ENCODE measurements at places on chromosomes 2 and 18. TPM values are rescaled to one million over a fixed set of nuclear protein-coding genes. Genes with fewer than 3 reads are reported as not detected.
A peak's percentile ranks its signal among the peaks of the same experiment; 100 is the strongest.

DNA sequence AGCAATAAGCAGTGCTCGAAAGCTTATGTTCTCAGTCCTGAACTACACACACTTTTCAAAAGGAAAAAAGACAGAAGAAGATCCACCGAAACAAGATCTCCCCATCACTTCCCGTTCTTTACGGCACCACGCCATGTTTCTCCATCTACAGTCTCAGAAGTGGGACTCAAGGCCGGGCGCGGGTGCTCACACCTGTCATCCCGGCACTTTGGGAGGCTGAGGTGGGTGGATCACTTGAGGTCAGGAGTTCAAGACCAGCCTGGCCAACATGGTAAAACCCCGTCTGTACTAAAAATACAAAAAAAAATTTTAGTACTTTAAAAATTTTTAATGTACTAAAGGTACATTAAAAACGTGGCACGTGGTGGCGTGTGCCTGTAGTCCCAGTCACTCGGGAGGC is 31.2 kb downstream of the ZNF516 start:
- no peak overlapping the region for H3K4me3 ChIP-seq
- H3K27me3 ChIP-seq = no peaks in the 10 kb centered on the region
- H3K27ac ChIP-seq = peak overlapping the region; percentile 64
- peaks cover 14% of the 10 kb centered on the region for H3K4me1 ChIP-seq

- no peaks in the 10 kb centered on the region for H3K4me1 ChIP-seq
- H3K36me3 ChIP-seq = no peaks in the 10 kb centered on the region
- no peak overlapping the region for H3K4me3 ChIP-seq
- no peaks in the 10 kb centered on the region for H3K27me3 ChIP-seq
Observed at GRCh38 chr18:1383465-1383864, 478.8 kb downstream of the ADCYAP1 start.

- no peaks in the 10 kb centered on the region for H3K36me3 ChIP-seq
- H3K4me1 ChIP-seq = no peaks in the 10 kb centered on the region
- no peak for DNase-seq
- H3K27me3 ChIP-seq = no peaks in the 10 kb centered on the region
Observed at GRCh38 chr2:131023758-131024157, 69.5 kb downstream of the FAM168B start.

DNA sequence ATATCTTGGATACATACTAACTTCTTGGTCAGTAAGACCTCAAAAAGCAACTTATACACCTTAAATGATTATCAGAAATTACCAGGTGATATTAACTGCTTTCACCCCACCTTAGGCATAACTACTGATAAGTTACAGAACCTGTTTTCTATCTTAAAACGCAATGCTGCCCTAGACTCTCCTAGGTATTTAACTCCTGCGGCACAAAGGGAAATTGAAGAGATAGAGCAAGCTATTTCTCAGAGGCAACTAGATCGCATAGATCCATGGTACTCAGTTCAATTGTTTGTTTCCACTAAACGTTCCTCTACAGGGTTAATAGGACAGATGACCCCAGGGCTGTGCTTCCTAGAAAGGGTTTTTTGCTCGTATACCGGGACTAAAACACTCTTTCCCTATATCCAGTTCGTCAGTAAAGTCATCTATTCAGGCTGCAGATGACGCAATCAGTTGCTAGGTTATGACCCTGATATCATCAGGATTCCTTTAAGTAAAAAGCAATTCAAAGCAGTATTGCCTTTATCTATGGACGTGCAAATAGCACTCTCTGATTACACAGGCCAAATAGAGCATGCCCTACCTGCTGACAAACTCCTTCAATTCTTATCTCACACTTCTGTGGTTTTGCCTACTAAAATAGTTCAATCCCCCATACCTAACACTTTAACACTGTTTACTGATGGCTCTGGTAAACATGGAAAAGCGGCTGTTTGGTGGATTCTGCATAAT is 62.3 kb upstream of the MYO3B start:
- H3K36me3 ChIP-seq = no peaks in the 10 kb centered on the region
- DNase-seq = no peak
- H3K4me3 ChIP-seq = no peak overlapping the region
- H3K27me3 ChIP-seq = no peaks in the 10 kb centered on the region
- H3K27ac ChIP-seq = no peak overlapping the region
- H3K4me1 ChIP-seq = no peaks in the 10 kb centered on the region

- DNase-seq = no peak
- no peaks in the 10 kb centered on the region for H3K36me3 ChIP-seq
- H3K27ac ChIP-seq = no peak overlapping the region
- H3K4me3 ChIP-seq = no peak overlapping the region
- peaks cover 17% of the 10 kb centered on the region for H3K4me1 ChIP-seq
Observed at GRCh38 chr2:127216095-127216494, 4.0 kb downstream of the CYP27C1 start.

DNA sequence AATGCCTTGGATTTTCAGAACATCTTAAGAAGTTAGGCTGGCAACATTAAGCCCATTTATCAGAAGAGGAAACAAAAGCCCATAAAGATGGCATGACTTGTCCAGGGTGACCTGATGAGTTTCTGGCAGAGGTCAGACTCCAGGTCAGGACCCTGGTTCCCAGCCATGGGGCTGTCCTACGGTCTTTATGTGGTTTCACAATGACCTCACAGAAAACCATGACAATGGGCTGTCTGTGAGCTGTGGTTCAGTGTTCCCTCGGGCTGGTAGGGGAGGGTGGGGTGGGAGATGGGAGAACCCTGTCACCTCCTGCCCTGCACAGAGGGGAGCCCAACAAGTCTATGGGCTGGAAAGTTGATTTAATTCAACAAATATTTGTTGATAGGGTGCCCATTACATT is 101.8 kb downstream of the LOXHD1 start:
- no peak overlapping the region for H3K27ac ChIP-seq
- H3K4me3 ChIP-seq = no peak overlapping the region
- no peak for DNase-seq
- H3K27me3 ChIP-seq = no peaks in the 10 kb centered on the region

GRCh38 chr2:26008851-26009566 is 24.9 kb upstream of the RAB10 start:
- H3K4me1 ChIP-seq = no peaks in the 10 kb centered on the region
- H3K4me3 ChIP-seq = no peak overlapping the region
- no peak for DNase-seq
- no peak overlapping the region for H3K27ac ChIP-seq

GRCh38 chr2:171237751-171238505 is 77.2 kb upstream of the TLK1 start:
- no peak overlapping the region for H3K27ac ChIP-seq
- no peak overlapping the region for H3K4me3 ChIP-seq
- H3K4me1 ChIP-seq = no peaks in the 10 kb centered on the region
- DNase-seq = no peak
- H3K36me3 ChIP-seq = no peaks in the 10 kb centered on the region

GRCh38 chr2:108787216-108787541 is 608 bp downstream of the CCDC138 start:
- no peak for DNase-seq
- H3K4me1 ChIP-seq = no peaks in the 10 kb centered on the region
- no peaks in the 10 kb centered on the region for H3K36me3 ChIP-seq
- no peaks in the 10 kb centered on the region for H3K27me3 ChIP-seq
- H3K27ac ChIP-seq = peak overlapping the region; percentile 81
- peak overlapping the region; percentile 56 for H3K4me3 ChIP-seq

DNA sequence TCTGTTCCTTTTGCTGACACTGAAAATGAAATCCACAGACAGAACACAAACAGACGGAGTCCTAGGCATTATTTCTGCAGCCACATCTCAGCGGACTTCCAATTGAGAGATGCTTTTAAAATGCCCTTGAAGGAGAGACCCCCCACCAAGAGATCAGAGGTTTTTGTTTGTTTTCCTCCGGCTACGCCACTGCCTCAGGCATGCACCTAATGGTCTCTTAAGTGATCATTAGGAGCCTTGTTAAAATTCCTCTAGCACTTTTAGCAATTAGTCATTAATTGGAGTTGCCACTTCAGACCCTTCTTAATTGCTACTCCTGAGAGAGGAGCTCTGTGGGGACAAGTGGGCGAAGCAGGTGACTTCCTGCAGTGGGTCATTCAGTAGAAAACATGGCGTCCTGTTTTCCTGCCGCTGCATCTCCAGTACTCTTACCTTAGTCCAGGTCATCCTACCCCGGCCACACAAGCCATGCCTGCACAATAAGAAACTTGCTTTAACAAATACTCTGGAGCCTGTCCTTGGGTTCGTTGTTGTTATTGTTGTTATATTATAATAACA is 257.7 kb upstream of the CHAC2 start:
- no peaks in the 10 kb centered on the region for H3K27me3 ChIP-seq
- no peak overlapping the region for H3K4me3 ChIP-seq
- H3K27ac ChIP-seq = no peak overlapping the region
- H3K4me1 ChIP-seq = no peaks in the 10 kb centered on the region

The SNED1 gene
- total RNA-seq = 24.1 TPM

The RSAD2 gene
- 14.7 TPM for total RNA-seq

The RNF125 gene
- total RNA-seq = 3.2 TPM

The THSD7B gene
- total RNA-seq = 9.6 TPM

All from uterus (tissue), 4 donors.